ENCODE measurements at places on chromosomes 13 and 19.

DNA sequence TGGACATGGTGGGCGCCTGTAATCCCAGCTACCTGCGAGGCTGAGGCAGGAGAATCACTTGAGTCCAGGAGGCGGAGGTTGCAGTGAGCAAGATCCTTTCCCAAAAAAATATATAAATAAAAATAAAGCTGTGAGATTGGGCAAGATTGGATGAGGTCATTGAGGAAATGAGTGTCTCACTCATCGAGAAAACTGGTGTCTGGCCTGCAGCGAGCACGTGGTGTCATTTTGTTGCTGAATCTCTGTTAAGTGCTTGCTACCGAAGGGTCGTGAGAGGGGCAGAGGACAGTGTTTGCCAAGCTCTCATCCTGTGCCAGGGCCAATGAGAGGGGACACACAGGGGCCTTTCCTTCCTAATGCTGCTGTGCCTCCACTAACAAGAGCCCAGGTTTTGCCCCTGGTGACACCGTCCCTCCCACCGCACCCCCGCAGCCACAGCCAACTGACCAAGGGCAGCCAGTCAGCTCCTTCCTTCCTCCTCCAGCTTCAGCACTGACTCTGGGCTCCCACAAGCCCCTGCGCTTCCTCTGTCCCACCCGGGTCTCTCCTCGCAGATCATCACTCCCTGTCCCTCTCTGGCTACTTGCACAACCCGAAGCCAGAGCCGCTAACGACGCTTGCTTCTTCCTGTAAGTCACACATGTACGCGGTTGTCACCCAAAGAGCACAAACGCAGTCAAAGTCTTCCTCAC, 3.2 kb downstream of the POLD1 start:
- DNase-seq, result no peak

- no peak for DNase-seq
Observed at GRCh38 chr19:42660353-42660752, 65.6 kb upstream of the CEACAM8 start.

GRCh38 chr13:58704953-58705352, 1073.4 kb downstream of the PCDH17 start:
- DNase-seq, result no peak

DNA sequence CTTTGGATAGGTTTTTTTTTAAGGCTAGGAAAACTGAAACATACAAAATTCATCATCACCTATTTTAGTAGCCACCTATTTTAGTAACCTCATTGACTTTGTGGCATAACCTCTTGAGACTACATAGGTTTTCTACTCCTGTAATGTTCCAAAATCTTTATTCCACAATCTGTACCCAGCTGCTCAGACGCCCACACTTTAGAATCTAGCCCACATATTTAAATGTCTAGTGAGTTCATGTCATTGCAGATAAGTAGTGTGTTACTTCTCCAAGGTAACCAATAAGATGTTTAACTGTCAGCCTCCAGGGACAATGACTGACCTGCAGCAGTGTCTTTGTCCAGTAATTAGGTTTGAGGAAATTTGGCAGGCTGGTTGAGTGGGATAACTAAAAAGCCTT, 330.2 kb downstream of the MZT1 start:
- no peak for DNase-seq

DNA sequence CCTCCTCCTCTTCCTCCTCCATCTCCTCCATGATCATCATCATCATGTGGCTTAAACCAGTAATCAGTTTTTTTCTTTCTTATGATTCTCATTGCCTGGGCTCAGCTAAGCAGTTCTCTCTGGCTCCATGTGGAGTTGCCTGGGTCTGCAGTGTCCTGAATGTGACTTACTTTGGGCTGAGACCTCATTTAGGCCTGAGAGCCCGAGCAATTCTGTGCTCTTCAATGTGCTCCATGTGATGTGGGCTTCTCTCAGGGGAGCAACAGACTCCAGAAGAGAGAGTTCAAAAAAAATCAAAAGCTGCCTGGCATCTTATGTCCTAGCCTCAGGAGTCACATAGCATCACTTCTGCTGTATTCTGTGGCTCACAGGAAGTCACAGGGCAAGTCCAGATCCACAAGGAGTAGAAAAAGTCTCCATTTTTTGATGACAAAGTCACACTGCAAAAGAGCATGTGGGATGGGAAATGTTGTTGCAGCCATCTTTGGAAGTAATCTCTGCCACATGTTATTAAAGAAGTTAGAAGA, 128.7 kb downstream of the MAB21L1 start:
- DNase-seq, result no peak

DNA sequence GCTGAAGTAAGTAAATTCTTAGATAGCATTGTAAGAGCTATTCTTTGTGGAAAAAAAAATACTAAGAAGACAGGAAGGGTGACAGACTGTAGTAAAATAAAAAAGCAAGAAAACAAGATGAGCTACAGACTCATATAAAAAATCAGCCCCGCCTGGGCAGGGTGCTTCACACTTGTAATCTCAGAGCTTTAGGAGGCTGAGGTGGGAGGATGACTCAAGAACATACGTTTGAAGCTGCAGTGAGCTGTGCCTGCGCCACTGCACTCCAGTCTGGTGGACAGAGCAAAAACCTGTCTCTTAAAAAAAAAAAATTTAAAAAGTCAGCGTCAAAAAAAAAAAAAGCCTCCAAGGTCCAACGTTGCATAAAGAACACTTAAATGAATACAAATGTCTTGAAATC, 102.1 kb downstream of the VWA8 start:
- no peak for DNase-seq

DNA sequence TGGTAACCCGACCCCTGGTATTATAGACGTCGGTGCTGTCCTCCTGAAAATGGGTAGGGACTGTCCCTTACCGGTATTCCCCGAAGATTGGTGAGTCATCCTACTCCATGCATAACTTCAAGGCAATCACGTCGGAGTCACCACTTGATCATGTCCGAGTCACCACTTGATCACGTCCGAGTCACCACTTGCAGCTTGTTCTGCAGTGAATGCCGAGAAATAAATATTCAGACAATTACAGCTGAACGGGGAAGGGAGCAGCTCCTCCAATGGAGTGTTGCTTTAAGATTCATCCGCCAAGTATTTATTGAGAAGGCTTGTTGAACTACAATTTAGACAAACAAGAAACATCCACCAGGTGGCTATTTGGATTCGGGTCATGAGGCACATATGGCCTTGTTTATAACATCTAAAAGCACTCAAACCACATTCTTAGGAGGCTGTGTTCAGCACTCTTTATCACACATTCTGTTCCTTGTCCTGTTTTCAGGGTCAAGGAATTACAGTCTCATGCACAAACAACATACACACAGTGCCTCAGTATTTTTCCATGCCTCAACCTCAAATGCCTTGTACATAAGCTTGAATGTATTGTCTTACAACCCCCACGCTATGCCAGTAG, 43.1 kb downstream of the ZNF726 start:
- no peak for DNase-seq

- no peak for DNase-seq
Observed at GRCh38 chr13:90205081-90205480, 1142.4 kb upstream of the MIR17HG start.

DNA sequence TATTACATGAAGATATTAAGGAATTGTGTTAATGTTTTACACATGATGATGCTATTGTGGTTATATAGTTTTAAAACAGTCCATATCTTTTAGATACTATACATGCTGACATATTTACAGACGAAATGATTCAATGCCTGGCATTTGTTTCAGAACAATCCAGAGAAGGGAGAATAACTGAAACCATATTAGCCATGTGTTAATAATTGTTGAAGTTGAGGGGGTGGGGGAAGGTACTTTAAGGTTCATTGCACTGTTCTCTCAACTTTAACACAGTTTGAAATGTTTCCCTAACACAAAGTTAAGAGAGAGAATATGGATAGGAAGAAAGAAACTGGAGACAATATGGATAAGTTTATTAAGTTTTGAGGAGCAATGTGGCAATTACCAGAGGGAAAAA, 5.8 kb downstream of the CRYL1 start:
- DNase-seq, result no peak

GRCh38 chr19:5079071-5079774, 110.3 kb downstream of the KDM4B start:
- no peak for DNase-seq

GRCh38 chr13:51681037-51681678, 96.9 kb downstream of the WDFY2 start:
- no peak for DNase-seq

GRCh38 chr19:6925386-6925785, 38.0 kb downstream of the ADGRE1 start:
- no peak for DNase-seq

GRCh38 chr13:21043898-21044297, 17.5 kb downstream of the LATS2 start:
- DNase-seq, result no peak

DNA sequence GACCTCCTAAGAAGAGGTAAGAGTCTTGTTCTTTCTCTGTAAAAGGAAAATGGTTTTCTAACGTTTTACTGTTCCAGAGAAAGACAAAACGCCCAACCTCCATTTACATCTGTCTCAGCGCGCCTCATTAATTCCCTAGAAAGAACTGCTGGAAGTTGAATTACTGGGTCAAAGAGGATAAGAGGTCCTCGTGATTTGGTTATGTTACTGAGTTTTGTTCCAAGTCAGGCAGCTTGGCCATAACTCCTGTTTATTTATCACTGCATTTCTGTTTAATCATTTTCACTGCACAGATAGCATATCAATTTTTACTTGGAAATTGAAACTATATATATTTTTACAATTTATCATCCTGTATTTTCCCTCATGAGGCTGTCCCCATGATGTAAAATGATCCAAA, 112.9 kb upstream of the PEG3 start:
- no peak for DNase-seq

- no peak for DNase-seq
Observed at GRCh38 chr13:39965309-39965708, 309.8 kb downstream of the COG6 start.

DNA sequence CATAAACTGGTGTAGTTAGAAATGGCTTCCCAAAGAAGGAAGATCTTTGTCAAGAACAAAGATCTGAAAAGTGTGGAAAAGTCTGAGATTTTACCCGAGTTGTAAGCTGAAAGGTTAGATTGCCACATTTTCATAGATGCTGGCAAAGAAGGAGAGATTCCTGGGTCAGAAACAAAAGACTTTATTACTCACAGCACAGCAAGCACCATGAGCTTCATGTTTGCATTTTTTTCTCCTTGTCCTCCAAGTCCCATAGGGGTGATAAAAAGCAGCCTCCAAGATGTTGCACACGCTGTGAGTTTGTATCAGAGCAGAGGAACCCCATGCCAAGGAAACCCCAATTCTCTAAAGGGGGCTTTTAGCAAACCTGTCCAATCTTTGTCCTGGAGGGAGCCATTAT, 29.3 kb downstream of the MZT1 start:
- no peak for DNase-seq

DNA sequence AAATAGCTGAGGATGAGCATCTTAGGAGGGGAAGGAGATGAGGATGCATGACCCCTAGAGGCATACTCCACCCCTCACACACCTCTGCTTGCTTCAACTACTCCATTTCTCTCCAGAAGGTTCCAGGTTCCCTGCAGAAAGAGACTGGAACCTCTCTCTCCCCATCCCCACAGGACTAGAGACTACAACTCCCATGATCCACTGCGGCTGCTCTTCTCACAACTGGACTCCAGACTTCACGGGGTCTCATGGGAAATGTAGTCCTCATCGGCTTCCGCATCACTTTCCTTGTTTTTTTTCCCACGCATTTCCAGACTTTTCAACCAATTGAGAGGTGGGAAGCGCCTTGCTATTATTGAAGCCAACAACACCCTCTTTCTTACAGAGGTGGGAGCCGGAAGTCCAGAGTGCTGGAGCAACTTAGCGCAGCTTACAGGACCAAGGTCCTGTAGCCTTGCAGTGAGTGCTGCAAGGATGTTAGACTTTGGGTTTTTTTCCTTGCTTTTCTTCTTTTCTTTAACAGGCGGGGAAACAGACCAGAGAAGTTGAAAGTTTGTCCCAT, 13.9 kb upstream of the CACNG6 start:
- DNase-seq, result peak; percentile 80

DNA sequence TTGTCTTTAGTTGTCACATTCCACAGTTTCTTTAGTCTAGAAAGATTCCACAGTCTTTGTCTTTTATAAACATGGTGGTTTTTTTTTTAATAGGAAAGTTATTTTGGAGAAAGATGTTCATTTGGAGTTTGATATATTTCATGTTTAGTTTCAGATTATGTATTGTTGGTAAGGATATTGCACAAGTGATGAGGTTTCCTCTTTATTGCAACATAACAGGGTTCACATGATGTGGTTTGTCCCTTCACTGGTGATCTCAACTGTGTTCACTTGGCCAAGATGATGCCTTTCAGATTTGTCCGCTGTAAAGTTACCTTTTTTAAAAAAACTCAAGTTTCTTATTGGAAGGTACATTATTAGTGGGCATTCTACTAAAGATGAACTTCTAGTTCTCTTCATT, 3.2 kb downstream of the ZNF230 start:
- no peak for DNase-seq

DNA sequence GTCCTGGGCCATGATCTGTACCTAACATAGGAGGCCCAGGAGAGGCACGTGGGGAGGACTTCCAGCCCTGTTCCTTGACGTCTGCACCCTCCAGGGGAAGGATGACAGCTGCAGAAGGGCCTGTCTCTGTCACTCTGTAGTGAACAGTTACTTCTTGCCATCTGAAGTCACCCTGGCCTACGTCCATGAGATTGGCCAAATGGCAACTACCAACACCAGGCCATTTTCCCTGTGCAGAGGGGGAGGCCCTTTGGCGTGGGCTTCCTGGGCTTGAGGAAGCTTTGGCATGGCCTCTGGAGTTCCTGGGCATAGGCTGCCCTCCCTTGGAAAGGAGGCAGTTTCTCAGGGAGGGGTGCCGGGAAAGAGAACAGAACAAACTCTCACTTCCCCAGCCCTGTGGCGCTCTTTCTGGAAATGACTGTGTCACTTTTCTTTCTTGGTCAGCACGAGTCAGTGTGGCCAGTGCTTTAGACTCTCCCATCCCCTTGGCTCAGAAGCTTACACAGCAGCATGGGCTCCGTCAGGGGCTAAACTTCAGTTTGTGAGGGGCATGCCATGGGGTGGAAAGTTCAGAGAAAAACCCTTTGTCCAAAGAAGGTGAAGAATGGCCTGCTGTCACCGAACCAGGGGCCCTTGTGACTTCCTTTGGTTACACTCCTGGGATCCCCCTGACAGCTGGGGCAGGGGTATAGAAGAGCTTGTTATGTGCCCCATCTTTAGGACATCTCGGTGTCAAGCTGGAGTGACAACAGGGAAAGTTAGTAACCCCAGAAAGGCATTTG, 5.3 kb downstream of the CARM1 start:
- DNase-seq, result peak; percentile 69

GRCh38 chr19:48059331-48059730, 15.5 kb upstream of the CABP5 start:
- no peak for DNase-seq

All from right atrium auricular region (tissue), 2 donors.